Mesendoderm (in vitro differentiated cells): ENCODE measurements at places on chromosomes 2 and 18.
A peak's percentile ranks its signal among the peaks of the same experiment; 100 is the strongest.

- no peaks in the 10 kb centered on the region for H3K27me3 ChIP-seq
- no peaks in the 10 kb centered on the region for H3K4me1 ChIP-seq
- no peaks in the 10 kb centered on the region for H3K36me3 ChIP-seq
- H3K4me3 ChIP-seq: no peak overlapping the region
- DNase-seq: no peak
- no peak overlapping the region for H3K27ac ChIP-seq
These were observed 237.3 kb downstream of the C1D start for GRCh38 chr2:67825476-67825875.

GRCh38 chr2:96251721-96252292, 14.0 kb downstream of the TMEM127 start:
- no peak overlapping the region for H3K4me3 ChIP-seq
- peak; percentile 65 for DNase-seq
- H3K27me3 ChIP-seq: no peaks in the 10 kb centered on the region
- no peak overlapping the region for H3K27ac ChIP-seq
- no peaks in the 10 kb centered on the region for H3K4me1 ChIP-seq

GRCh38 chr2:203951366-203951902, 14.9 kb downstream of the ICOS start:
- H3K36me3 ChIP-seq: no peaks in the 10 kb centered on the region
- DNase-seq: no peak
- no peaks in the 10 kb centered on the region for H3K27me3 ChIP-seq
- no peaks in the 10 kb centered on the region for H3K4me1 ChIP-seq
- no peak overlapping the region for H3K4me3 ChIP-seq
- H3K27ac ChIP-seq: no peak overlapping the region

DNA sequence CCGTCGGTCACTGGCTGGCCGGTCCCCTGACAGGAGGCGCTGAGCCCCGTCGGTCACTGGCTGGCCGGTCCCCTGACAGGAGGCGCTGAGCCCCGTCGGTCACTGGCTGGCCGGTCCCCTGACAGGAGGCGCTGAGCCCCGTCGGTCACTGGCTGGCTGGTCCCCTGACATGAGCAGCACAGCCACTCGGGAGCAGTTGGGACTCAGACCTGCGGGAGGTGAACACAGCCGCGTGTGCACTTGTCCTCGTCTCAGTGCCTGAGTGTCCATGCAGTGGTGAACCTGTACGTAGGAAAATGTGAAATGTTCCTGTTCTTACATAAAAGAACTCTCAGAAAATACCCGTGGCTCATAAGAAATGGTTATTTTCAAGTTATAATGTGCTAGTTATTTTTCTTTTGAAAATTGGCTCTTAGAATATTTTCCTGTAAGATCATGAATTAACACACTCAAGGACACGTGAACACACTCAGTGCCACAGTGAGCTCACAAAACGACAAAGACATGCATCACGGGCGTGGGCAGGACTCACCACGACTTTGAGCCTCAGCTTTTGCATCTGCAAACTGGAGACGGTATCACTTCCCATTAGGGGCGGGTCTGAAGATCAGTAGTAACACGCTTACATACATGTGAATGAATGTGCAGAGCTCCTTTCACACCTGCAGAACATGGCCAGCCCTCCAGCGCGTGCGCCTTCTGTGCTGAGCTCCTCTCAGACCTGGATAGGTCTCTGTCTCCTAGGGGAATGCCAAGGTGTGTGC, 21.1 kb upstream of the NFATC1 start:
- H3K4me3 ChIP-seq: no peak overlapping the region
- no peak for DNase-seq

- H3K4me1 ChIP-seq: no peaks in the 10 kb centered on the region
- H3K27me3 ChIP-seq: no peaks in the 10 kb centered on the region
- H3K36me3 ChIP-seq: no peaks in the 10 kb centered on the region
- H3K27ac ChIP-seq: no peak overlapping the region
- no peak overlapping the region for H3K4me3 ChIP-seq
These were observed 62.2 kb downstream of the SPIRE1 start for GRCh38 chr18:12595571-12596255.

- no peaks in the 10 kb centered on the region for H3K36me3 ChIP-seq
- H3K4me1 ChIP-seq: peaks cover 3% of the 10 kb centered on the region
- no peak overlapping the region for H3K27ac ChIP-seq
- H3K4me3 ChIP-seq: no peak overlapping the region
These were observed 641.9 kb downstream of the SLC4A3 start for GRCh38 chr2:220269367-220269766.

- no peaks in the 10 kb centered on the region for H3K4me1 ChIP-seq
- H3K27ac ChIP-seq: no peak overlapping the region
- DNase-seq: no peak
- no peaks in the 10 kb centered on the region for H3K27me3 ChIP-seq
- H3K4me3 ChIP-seq: no peak overlapping the region
These were observed 88.2 kb downstream of the GALNT14 start for GRCh38 chr2:31049916-31050588.

- no peak overlapping the region for H3K27ac ChIP-seq
- no peaks in the 10 kb centered on the region for H3K27me3 ChIP-seq
- H3K4me3 ChIP-seq: no peak overlapping the region
- no peaks in the 10 kb centered on the region for H3K36me3 ChIP-seq
- peak; percentile 36 for DNase-seq
- H3K4me1 ChIP-seq: no peaks in the 10 kb centered on the region
These were observed 238.9 kb downstream of the XIRP2 start for GRCh38 chr2:167127135-167127534.

GRCh38 chr2:230885463-230886130, 20.9 kb downstream of the ITM2C start:
- H3K4me1 ChIP-seq: peaks cover 2% of the 10 kb centered on the region
- DNase-seq: peak; percentile 85
- no peak overlapping the region for H3K4me3 ChIP-seq
- H3K27ac ChIP-seq: no peak overlapping the region
- no peaks in the 10 kb centered on the region for H3K27me3 ChIP-seq

DNA sequence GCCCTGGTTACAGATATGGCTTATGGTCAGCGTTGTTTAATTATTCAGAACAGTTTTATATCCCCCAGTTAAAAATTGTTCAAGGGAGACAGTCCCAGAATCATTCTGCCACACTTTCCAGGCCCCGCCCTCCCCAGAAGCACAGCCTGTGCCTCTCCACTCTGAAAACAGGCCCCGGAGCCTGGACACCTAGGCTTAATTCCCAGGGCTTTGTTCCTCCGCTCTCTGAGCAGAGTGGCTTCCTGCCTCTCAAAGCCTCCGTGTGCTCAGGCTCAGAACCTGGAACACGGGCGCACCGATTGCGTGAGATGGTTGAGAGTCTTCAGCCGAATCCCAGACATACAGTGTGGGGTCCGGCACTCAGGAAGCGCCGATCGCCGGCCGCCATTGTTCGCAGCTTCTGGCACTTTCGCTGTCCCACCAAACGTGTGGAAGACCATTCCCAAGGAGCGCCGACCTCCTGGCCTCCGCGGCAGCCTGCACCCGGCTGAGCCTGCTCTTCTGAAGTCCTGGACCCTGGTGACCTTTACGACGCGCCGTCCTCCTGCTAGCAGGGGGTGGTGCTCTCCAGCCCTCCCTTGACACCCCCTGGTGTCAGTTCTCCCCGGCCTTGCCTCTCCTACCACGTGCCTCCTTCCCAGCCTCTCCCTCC, 45.6 kb downstream of the TWIST2 start:
- no peaks in the 10 kb centered on the region for H3K27me3 ChIP-seq
- H3K4me1 ChIP-seq: peaks cover 9% of the 10 kb centered on the region

DNA sequence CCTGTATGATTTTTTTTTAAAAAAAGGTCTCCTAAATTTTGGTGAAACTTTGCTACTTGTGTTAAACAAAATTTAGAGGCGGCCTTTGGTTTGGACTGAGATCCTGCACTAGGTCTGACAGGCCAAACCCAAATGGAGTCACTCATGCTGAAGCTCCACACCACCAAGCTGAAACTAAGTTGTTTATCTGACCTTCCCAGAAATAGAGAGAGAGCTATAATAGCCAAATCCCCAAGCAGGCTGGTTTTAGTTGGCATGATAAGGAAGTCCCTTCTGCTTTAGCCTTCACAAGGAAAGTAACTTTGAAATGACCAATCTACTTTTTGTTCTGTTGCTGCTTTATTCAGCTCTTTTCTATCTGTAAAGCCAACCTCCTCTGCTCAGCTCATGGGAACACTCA, 17.1 kb upstream of the THUMPD2 start:
- H3K27me3 ChIP-seq: no peaks in the 10 kb centered on the region
- H3K4me3 ChIP-seq: no peak overlapping the region
- no peak for DNase-seq
- H3K27ac ChIP-seq: no peak overlapping the region
- no peaks in the 10 kb centered on the region for H3K4me1 ChIP-seq

GRCh38 chr2:115596659-115597375, 1154.4 kb downstream of the DPP10 start:
- H3K27ac ChIP-seq: no peak overlapping the region

DNA sequence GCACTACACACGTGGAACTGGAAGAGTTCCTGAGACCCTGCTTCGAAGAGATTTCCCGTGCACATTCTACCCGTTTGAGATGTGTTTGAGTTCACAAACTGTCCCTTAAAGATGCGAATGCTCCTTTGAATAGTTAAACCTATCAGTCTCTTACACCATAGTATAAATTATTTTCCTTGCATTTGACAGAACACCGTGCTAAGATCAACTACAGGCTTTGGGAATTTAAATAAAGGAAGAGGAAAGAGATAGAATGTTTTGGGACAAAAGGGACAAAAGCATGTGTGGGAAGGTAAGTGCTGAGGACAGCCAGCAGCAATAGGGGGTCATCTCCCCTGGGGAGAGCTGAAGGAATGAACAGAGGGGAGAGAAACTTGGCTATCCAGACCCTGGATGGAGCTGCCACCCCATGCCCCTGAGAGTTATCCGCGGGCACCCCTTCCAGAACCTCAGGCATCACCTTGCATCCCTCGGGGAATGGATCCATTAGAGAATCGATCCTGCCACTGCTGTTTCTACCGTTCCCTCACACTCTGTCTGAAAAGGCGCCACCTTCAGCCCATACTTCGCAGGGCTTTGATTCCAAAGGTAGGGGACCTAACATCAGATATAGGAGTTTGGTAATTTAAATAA, 888 bp upstream of the ADCY3 start:
- H3K4me1 ChIP-seq: no peaks in the 10 kb centered on the region
- no peaks in the 10 kb centered on the region for H3K36me3 ChIP-seq
- H3K27me3 ChIP-seq: no peaks in the 10 kb centered on the region
- H3K4me3 ChIP-seq: peak overlapping the region; percentile 16

DNA sequence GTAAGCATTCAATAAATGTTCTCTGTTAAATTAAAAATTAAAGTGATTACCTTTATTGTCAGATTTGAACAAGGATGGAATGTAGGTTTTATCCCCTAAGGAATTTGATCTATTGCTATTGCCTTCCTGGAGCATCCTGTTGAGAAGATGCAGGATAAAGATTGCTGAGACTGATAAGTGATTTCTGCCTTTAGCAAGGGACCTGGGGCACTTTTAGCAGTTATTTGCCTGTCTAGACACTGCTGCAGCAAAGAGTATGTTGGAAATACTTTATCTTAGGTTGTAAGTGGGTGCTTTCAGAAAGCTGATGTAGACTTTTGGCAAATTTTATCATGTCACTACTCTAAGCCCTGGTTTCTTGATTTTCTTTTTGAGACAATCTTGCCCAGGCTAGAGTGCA, 69.5 kb downstream of the FAM117B start:
- H3K27me3 ChIP-seq: no peaks in the 10 kb centered on the region
- no peak overlapping the region for H3K4me3 ChIP-seq
- no peak overlapping the region for H3K27ac ChIP-seq
- H3K4me1 ChIP-seq: no peaks in the 10 kb centered on the region
- no peaks in the 10 kb centered on the region for H3K36me3 ChIP-seq

DNA sequence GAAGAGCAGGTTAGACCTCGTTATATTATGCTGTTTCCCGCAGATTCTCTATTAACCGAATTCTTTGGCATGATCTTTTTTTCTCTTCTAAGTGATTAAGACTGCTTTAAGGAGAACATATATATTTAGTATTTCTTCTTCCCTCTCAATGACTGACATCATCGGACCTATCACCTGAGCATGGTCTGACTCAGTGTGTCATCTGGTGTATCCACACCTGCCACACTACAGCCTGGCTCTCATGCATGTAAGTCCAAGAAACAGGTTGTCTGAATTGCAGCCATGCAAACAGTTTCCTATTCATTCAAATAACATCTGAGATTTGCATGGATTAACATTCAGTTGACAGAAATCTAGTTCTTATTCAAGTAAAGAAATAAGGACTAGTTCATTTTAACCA, 55.1 kb upstream of the CWC22 start:
- no peak for DNase-seq
- H3K4me1 ChIP-seq: peaks cover 2% of the 10 kb centered on the region
- H3K36me3 ChIP-seq: no peaks in the 10 kb centered on the region
- no peak overlapping the region for H3K27ac ChIP-seq
- H3K27me3 ChIP-seq: no peaks in the 10 kb centered on the region

GRCh38 chr2:204127238-204127637, 190.7 kb downstream of the ICOS start:
- DNase-seq: no peak
- no peaks in the 10 kb centered on the region for H3K36me3 ChIP-seq
- no peak overlapping the region for H3K4me3 ChIP-seq
- no peaks in the 10 kb centered on the region for H3K27me3 ChIP-seq

GRCh38 chr2:59816075-59816474, 737.4 kb downstream of the BCL11A start:
- no peaks in the 10 kb centered on the region for H3K27me3 ChIP-seq
- DNase-seq: no peak
- H3K4me1 ChIP-seq: no peaks in the 10 kb centered on the region
- H3K4me3 ChIP-seq: no peak overlapping the region
- H3K36me3 ChIP-seq: no peaks in the 10 kb centered on the region

DNA sequence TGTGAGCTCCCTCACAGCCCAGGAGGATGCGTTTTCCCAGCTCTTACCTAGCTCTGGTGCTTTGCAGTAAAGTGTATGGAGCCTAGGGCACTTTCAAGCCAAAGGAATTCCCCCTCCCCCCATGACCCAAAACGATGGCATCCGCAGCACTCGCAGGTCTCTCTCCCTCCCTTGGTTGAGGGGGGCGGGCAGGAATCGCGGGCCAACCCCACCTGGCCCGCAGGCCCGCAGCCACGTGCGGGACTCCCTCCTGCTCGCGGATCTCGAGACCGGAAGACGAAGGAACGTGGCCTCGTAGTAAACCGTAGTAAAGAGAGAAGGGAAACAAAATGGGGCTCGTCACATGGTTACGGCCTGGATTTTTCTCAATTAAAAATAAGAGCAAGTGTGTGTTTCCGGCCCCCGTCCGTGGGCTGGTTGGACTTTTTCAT, 8.5 kb downstream of the IRS1 start:
- DNase-seq: peak; percentile 93
- peaks cover 7% of the 10 kb centered on the region for H3K4me1 ChIP-seq
- peak overlapping the region; percentile 75 for H3K27ac ChIP-seq
- H3K4me3 ChIP-seq: peak overlapping the region; percentile 59

DNA sequence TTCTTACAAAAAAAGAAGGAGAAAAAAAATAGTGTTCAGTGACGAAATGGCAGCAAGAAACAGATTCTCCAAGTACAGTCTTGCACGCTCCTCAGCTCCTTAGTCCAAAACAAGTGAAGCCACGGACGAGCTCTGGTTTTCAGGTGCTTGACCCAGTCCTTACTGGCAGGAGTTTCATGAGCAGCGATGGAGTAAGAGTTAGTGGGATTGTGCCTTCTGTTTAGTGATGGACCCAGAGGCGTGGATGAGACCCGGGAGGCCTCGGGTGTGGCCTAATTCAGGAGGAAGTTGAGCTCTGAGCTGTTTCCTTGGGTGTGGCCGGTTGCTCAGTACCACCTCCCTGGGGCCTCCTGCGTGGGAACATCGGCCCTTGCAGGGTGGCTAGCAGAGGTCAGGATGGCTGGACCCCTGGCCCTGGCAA, 52.0 kb downstream of the KIF5C start:
- DNase-seq: peak; percentile 18
- H3K36me3 ChIP-seq: no peaks in the 10 kb centered on the region

GRCh38 chr2:30398084-30398873, 48.8 kb upstream of the LCLAT1 start:
- no peaks in the 10 kb centered on the region for H3K27me3 ChIP-seq
- DNase-seq: no peak
- H3K4me3 ChIP-seq: no peak overlapping the region
